ENCODE measurements at places on chromosomes 3 and 15. TPM values are rescaled to one million over a fixed set of nuclear protein-coding genes. Genes with fewer than 3 reads are reported as not detected.

VPS8 gene
- total RNA-seq: 25.9 TPM

GPR149 gene
- not detected for total RNA-seq

NPAP1 gene
- total RNA-seq: not detected

SCAANT1 gene
- not detected for total RNA-seq

DPPA2 gene
- total RNA-seq: not detected

PODXL2 gene
- total RNA-seq: 1.7 TPM

CHRNB4 gene
- not detected for total RNA-seq

DOCK3 gene
- total RNA-seq: 2.5 TPM

GUCA1C gene
- not detected for total RNA-seq

C3orf80 gene
- total RNA-seq: not detected

GOLGA8B gene
- total RNA-seq: 167 TPM

BCL2A1 gene
- total RNA-seq: 79.6 TPM

PLSCR4 gene
- not detected for total RNA-seq

TUBGCP4 gene
- total RNA-seq: 45.3 TPM

MYO5C gene
- total RNA-seq: 0.23 TPM

SLC27A2 gene
- total RNA-seq: 28.6 TPM
